Renal pelvis (tissue), 12 donors: ENCODE measurements at places on chromosomes 7 and 10.

- peak; percentile 60 for DNase-seq
Measured at GRCh38 chr10:118033905-118034304, 12.8 kb downstream of the RAB11FIP2 start.

DNA sequence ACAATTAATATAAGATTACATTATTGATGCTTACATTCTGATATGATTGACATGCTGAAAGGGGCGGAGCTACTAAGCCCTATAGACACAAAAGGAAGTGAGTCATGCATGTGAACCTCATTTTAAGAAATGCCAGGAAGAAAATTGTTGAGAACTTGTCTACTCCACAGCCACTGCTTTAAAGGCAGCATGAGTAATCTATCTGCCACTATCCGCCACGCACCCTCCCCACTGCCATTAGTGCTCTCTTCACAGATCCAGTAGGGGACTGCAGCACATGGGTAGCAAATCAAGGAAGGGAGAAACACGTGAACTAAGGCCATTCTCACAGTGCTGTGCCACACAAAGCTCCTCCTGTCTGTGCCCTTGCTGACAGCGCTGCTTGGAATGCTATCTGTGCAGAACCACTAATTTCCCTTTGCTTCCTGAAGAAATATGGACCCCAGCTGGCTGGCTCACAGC, 524.8 kb downstream of the GRM8 start:
- DNase-seq = no peak

GRCh38 chr10:60377042-60377352, 12.7 kb downstream of the ANK3 start:
- DNase-seq = no peak

DNA sequence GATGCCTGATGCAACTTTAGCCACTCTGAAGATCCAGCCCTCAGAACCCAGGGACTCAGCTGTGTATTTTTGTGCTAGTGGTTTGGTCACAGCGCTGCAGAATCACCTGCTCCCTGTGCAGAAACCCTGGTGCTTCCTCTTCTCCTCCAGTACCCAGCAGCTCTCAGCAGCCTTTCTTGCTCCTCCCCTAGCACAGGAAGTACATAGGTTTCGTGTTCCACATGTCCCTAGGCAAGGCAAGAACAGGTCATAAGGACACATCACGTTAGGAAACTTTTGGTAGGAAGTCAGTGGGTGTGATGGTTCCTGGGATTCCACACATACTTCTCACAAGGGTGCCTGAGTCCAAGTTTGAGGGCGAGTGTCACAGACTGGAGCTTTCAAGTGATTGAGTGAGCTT, 167.9 kb upstream of the PRSS1 start:
- no peak for DNase-seq

DNA sequence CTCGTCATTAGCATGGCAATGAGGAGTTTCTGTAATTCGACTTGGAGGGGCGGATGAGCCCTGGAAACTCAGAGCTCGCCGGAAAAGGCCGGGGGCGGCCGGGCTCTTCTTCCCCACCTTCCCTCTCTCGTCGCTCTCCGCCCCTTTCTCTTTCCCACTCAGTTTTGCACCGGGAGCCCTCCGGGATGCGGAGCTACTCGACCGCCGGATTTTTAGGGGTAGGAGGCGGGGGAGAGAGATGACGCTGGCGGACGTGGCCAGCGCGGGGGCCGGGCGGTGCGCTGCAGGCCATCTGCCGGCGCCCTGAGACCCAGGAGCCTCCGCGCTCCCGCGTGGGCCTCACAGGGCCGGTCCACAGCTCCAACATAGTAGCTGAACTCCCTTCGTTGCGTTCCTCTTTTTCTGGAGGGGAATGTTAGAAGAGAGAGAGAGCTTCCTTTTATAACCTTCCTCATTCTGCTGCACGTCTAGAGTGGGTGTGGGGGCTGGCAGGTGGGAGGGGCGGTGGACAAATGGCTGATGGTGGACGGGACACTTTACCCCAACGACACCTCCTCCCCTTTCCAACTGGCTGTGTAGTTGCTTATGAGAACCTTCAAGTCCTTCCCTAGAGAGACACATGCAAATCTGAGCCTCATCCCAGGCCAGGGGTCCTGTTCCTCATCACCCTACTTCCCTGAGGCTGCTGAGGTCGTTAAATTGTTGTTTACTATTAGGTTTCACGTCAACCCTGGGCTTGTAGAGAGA, 1.1 kb upstream of the HOXA1 start:
- DNase-seq = peak; percentile 52

GRCh38 chr10:20627087-20627486, 270.0 kb downstream of the NEBL start:
- no peak for DNase-seq

DNA sequence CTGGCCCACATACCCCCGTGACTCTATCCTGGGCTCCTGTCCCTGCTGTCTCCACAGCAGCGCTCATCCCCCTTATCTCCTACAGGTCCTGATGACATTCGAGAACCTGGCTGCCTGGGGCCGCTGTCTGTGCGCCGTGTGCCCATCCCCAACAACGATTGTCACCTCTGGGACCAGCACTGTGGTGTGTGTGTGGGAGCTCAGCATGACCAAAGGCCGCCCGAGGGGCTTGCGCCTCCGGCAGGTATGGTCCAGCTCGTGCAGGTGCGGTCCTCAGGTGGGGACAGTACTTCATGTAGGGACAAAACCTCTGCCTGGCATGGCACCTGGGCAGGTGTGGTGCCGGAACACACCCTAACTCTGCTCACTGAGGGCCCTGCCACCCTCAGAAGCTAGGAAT, 30.4 kb upstream of the LRRC18 start:
- no peak for DNase-seq

- no peak for DNase-seq
Measured at GRCh38 chr7:111633878-111634277, 71.6 kb upstream of the IMMP2L start.

GRCh38 chr7:48610705-48611104, 313.6 kb upstream of the CDC14C start:
- no peak for DNase-seq

- no peak for DNase-seq
Measured at GRCh38 chr7:78768859-78769258, 684.6 kb downstream of the MAGI2 start.

- DNase-seq = no peak
Measured at GRCh38 chr7:72152161-72153131, 259.7 kb downstream of the CALN1 start.

DNA sequence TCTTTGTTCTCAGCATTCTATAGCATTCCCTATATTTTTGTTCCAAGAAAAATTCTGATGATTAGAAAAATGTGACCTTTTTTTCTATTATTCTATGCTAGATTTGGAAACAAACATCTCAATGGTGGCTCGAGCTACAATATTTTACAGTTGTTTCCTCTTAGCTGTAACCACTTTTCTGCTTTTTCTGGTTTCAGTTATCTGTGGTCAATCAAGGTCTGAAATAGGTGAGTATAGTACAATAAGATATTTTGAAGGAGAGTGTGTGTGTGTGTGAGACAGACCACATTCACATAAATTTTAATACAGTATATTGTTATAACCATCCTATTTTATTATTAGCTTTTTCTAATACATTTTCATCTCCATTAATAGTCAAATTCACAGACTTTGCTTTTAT, 564.5 kb upstream of the GHITM start:
- DNase-seq = no peak

DNA sequence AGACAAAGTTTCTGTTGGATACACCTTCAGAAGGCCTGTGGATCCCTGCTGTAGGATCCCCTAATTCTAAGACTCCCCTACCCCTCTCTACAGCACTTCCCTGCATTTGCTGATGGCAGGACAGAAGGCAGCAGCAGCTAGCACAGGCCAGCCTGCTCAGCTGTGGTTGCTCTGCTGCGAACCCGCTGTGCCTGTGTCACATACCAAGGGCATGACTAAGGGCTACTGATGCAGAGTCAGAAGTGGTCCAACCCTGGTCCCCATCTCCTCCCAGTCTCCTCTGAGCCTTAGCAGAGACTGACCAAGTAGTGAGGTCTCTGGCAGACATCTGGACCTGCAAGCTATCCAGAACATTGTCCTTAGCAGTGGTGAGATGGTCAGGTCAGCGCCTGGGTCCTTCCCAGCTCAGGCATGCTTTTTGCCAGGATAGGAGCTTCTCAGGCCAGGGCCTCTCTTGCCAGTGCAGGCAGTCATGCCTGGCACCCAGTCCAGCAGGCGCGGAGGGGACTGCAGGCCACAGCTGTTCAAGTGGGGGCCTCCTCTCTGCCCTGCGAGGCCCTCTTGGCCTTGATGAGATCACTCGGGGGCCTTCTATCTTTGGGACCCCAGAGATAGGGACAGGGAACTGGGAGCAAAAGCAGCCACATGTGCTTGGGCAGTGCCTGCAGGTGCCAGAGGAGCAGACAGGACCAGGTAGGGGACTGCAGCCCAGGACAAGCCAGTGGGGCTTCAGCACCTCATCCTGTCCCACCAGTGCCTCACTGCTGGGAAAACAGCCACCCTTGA, 146.4 kb downstream of the ZNF248 start:
- no peak for DNase-seq

DNA sequence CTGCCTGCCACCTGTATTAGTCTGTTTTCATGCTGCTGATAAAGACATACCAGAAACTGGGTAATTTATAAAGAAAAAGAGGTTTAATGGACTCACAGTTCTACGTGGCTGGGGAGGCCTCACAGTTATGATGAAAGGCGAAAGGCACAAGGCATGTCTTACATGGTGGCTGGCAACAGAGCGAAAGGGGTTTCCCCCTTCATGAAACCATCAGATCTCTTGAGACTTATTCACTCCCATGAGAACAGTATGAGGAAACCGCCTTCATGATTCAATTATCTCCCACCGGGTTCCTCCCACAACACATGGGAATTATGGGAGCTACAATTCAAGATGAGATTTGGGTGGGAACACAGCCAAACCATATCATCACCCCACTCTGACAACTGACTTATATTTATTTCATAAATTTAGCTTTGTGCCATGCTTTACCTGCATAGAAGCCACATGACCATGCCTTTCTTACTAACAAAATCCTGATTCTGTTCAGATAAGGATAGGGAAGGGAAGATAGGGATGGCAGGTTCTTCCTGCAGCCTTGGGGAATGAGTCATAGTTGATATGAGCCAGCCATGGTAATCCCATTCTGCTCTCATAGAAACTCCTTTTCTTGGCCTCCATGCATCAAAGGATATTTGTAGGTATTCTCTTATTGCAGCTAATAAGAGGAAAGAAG, 191.3 kb upstream of the AGK start:
- DNase-seq = no peak

DNA sequence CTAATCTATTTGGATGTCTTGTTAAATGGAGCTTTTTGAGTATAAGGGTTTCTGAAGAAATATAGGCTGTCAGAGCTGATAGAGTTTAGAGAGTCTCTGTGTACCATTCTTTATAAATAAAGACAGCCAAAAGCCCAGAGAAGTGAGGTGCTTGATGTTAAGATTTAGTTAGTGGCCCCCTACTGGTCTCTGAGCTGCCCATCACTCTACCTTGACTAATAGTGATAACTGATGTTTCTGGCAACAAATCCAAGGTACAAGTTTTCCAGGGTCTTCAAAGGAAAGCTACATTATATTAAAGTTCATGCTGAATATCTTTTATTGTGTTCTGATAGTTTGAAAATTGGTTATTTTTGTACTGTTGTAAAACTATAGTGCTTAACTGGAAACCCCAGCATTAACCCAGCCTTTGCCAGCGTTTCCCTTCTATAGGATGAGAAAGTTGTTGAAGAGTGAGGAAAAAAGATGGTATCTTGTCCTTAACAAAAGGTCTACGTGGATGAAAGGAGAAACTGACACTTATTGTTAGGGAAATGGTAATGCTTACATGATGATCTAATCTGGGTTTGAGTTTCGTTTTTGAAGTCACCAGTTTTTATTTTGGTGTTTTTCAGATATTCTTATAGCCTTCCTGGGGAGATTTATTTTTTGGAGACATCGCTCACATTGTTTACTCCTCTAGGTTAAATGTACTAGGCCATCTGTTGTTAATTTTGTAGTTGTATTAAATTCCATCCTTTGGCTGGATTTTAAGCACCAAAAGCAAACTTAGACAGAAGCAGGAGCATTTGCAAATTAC, 79.0 kb downstream of the AUTS2 start:
- no peak for DNase-seq

GRCh38 chr7:149727053-149727898, 46.1 kb downstream of the ZNF467 start:
- DNase-seq = peak; percentile 70

DNA sequence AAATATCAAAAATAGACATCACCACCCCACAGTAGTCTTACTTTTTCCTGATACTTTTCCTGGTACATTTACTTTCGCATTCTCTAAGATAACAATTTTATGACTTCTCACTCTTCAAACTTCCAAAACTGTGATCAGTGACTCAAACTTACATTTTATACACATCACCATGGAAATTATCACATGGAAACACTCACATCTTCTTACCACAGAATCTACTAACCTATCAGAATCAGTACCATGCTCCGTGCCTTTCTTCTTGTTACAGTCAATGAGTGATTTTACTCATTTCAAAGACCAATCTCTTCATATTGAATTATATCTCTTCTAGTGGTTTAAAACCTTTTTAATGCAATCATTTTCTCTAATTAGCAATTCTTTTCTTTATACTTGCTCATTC, 120.3 kb downstream of the PTEN start:
- DNase-seq = no peak

- DNase-seq = no peak
Measured at GRCh38 chr10:31413325-31413724, 94.3 kb downstream of the ZEB1 start.

DNA sequence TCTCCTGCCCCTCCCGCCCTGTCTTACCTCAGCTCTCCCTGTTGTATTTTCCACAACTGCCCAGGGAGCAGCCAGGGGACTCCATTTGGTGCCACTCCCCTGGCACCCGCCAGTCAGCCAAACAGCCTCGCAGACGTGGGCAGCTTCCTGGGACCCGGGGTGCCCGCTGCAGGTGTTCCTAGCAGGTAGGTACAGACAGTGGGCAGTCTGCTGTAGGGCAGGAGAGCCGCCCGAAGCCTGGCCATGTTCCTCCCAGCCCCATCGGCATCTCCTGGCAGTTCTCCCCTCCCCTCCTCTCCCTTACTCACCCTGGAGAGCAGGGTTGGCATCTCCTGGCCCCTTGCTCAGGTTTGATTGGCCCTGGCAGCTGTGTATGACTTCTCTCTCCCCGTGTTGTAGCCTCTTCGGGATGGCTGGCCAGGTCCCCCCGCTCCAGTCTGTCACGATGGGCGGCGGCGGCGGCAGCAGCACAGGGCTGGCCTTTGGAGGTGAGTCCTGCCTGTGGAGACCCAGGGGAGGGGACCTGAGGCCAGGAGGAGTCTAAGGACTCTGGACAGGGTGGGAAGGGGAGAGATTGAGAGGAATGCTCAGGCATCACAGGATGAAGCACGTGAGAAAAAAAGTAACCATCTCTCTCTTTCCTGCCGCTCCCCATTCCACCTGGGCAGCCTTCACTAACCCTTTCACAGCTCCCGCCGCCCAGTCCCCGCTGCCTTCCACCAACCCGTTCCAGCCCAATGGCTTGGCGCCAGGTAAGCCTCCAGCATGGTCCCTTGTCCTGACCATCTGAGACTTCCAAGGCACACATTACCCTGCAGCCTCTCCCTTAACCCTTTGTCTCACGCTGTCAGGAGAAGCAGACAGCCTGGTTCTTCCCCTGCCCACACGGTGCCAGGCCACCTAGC, 11.3 kb downstream of the SAP25 start:
- DNase-seq = no peak

GRCh38 chr7:145168879-145169278, 333.0 kb upstream of the TPK1 start:
- no peak for DNase-seq

- DNase-seq = no peak
Measured at GRCh38 chr7:150400788-150401423, 21.8 kb downstream of the ZNF775 start.
